PC-9 (cell line): ENCODE measurements at places on chromosomes 1 and 21. TPM values are rescaled to one million over a fixed set of nuclear protein-coding genes. Genes with fewer than 3 reads are reported as not detected.

DNA sequence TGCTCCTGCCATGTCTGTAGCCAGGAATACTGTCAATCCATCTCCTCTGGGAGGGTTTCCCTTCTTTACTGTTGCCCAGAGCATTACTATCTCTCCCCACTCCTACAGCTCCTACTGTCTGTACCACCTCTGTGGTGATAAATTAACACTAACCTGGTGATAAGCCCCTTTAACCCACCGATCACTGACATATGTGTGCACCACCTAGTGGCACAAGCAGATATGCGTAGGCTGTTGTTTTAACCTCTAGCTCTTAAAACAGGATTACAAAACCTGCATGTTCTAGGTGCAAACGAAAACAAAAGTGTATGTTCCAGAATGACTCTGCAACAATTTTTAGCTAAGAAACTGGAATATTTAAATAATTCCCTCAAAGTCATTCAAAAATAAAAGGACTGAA is 93.9 kb upstream of the BEND5 start:
- no peak overlapping the region for H3K27ac ChIP-seq
- no peaks in the 10 kb centered on the region for H3K36me3 ChIP-seq
- no peak overlapping the region for H3K4me3 ChIP-seq
- no peaks in the 10 kb centered on the region for H3K27me3 ChIP-seq
- no peaks in the 10 kb centered on the region for H3K4me1 ChIP-seq

DNA sequence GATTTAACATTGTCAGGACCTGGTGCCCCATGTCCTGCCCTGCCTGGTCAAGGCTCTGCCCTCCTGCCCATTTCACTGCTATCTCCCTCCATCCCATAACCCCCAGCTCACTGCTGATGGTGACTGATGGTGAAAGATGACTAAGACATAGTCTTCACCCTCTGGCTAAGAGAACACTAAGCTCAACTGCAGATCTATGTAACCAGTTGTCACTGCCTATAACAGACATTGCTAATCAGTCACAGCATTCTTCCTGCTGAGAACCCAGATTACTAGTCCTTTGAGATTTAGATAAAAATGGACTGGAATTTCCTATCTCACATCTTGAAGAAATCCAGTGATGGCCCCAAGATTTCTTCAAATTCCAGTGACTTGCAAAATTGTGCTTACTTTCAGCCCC is 8.0 kb upstream of the ZNF362 start:
- no peaks in the 10 kb centered on the region for H3K27me3 ChIP-seq
- H3K4me1 ChIP-seq: peaks cover 23% of the 10 kb centered on the region
- H3K27ac ChIP-seq: no peak overlapping the region
- H3K36me3 ChIP-seq: no peaks in the 10 kb centered on the region

- H3K36me3 ChIP-seq: no peaks in the 10 kb centered on the region
- peak; percentile 79 for DNase-seq
- peak overlapping the region; percentile 72 for H3K27ac ChIP-seq
- H3K4me3 ChIP-seq: no peak overlapping the region
- H3K27me3 ChIP-seq: no peaks in the 10 kb centered on the region
- H3K4me1 ChIP-seq: peaks cover 59% of the 10 kb centered on the region
Observed at GRCh38 chr1:23533246-23534023, 2.4 kb upstream of the E2F2 start.

NTMT2 gene
- not detected in 2 replicates for total RNA-seq

- no peak overlapping the region for H3K4me3 ChIP-seq
- DNase-seq: no peak
- H3K36me3 ChIP-seq: no peaks in the 10 kb centered on the region
- H3K4me1 ChIP-seq: no peaks in the 10 kb centered on the region
Observed at GRCh38 chr1:5951846-5952410, 40.3 kb downstream of the NPHP4 start.
